ENCODE measurements at places on chromosomes 5 and 9.

- no peak for DNase-seq
Observed at GRCh38 chr9:127039492-127039891, 82.9 kb downstream of the ANGPTL2 start.

GRCh38 chr5:108747774-108748400 lies at the start of gene FER:
Gene FER, plus strand, starts transcription at chr5:108747897. Its CDS starts 50,286 bp downstream, at chr5:108798183.
- DNase-seq, result no peak

GRCh38 chr9:108052431-108053080 lies 563.0 kb upstream of the KLF4 start:
- no peak for DNase-seq

GRCh38 chr9:90787771-90788460 lies 13.7 kb upstream of the SYK start:
- no peak for DNase-seq

GRCh38 chr9:121771851-121772599 lies 120.6 kb downstream of the DAB2IP start:
- no peak for DNase-seq

DNA sequence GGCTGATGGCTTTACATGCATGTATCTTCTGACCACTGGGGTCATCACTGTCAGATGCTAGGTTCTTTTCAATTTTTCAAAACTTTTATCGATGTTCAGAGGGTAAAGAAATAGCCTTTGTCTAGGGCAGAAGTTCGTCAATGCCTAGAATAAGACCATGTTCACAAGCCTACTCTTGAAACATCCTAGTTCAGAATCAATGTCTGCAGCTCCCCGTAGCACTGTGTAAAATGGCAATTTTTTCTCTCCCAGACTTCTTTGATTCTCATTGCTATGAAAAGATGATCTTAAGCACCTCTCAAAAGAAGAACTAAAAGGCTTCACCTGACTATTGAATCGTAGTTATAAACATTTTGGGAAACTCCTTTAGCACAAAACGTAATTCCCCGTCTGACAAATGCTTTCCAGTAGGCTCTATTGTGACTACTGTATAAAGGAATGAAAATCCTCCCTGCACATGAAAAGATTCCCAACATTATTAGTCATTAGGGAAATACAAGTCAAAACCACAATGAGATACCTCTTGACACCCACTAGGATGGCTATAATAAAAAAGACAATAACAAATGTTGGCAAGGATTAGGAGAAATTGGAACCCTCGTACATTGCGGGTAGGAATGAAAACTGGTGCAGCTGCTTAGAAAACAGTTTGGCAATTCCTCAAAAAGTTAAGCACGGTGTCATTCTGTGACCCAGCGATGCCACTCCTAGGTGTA lies 263.5 kb downstream of the ARHGAP26 start:
- peak; percentile 88 for DNase-seq

- DNase-seq, result no peak
Observed at GRCh38 chr5:124888050-124888506, 141.6 kb upstream of the ZNF608 start.

DNA sequence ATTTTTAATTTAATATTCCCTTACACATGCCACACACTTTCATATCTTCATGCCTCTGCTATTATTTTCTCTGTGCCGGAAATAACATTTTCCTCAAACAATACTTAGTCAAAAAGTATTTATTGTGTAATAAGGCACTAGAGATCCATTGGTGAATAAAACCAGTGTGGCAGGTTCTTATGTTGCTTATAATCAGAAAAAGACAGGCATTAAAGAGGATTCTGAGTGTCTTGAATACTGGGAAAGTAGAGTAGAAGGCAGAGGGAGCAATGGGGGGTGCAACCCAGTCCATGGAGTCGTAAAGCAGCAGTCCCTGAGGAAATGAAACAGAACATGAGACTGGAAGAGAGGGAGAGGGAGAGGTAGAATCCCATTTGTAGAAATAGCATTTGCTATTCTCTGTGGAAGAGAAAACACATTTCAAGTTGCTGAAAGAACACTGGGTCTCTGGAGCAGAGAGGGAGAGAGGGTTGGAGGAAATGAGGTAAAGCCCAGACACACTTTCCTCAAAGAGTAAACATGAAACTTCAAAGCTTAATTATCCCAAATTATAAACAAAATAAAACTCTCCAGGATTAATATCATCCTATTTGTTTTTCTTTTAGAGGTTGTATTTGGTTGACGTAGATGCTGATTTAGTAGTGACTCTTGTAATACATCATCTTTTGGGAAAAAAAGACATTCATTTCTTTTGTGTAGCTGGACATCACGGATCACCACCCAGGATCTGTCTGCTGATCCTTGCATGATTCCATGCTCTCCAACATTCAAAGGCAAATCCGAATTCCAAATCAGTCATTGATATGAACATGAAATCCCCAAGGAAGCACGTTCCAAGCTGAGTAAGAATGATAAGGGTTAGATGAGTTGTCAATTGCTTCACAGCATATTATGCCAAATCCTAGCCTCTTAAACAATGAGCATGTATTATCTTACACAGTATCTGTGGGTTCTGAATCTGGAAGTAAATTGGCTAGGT lies 37.4 kb upstream of the GRAMD2B start:
- DNase-seq, result no peak

Measured in AG09309 (cell line).